Uterus (tissue), 4 donors: ENCODE measurements at places on chromosomes 2 and 18. TPM values are rescaled to one million over a fixed set of nuclear protein-coding genes. Genes with fewer than 3 reads are reported as not detected.

CROCC2 gene
- total RNA-seq: 0.79 TPM

TRIM43 gene
- not detected for total RNA-seq

ATP8B1 gene
- total RNA-seq: 21.5 TPM

- DNase-seq: no peak
These were observed 57.0 kb upstream of the ZC3H15 start for GRCh38 chr2:186429104-186429503.

GRCh38 chr18:28068207-28068606 lies 108.7 kb downstream of the CDH2 start:
- no peak for DNase-seq

GRCh38 chr2:235494716-235495372 lies 1.0 kb downstream of the AGAP1 start:
- DNase-seq: peak; percentile 36
